Left colon (tissue), 2 donors: ENCODE measurements at places on chromosomes 1 and 21. TPM values are rescaled to one million over a fixed set of nuclear protein-coding genes. Genes with fewer than 3 reads are reported as not detected.

GRCh38 chr1:187605736-187606135, 777.0 kb downstream of the PLA2G4A start:
- no peak for DNase-seq

PEAR1 gene
- total RNA-seq = 2.9 TPM

- no peak for DNase-seq
These were observed 51.8 kb downstream of the CD46 start for GRCh38 chr1:207803678-207804077.

MYBPH gene
- total RNA-seq = not detected

BCAN gene
- not detected for total RNA-seq

PLA2G4A gene
- total RNA-seq = 5.8 TPM

DNA sequence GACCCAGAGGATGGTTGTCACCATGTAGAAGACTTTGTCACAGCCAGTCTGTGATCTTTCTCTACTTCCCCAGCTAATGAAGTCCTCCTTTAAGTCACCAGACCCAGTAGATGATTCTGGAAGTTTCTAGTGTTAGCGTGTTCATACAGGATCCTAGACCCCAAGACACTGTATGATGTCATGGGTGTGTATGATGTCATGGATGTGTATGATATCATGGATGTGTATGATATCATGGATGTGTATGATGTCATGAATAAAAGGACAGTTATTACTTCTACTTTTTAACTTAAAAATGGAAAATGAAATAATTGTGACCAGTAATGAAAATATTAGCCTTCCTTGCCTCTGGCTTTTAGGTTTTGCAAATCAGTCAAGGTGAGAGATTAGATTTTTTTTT, 260.0 kb downstream of the FMN2 start:
- no peak for DNase-seq

PDE9A gene
- total RNA-seq = 117 TPM

OR2L2 gene
- total RNA-seq = 0.15 TPM

CFHR3 gene
- not detected for total RNA-seq

GRCh38 chr1:223091896-223092295, 51.2 kb downstream of the TLR5 start:
- DNase-seq = no peak

SYT11 gene
- total RNA-seq = 1.8 TPM

DNA sequence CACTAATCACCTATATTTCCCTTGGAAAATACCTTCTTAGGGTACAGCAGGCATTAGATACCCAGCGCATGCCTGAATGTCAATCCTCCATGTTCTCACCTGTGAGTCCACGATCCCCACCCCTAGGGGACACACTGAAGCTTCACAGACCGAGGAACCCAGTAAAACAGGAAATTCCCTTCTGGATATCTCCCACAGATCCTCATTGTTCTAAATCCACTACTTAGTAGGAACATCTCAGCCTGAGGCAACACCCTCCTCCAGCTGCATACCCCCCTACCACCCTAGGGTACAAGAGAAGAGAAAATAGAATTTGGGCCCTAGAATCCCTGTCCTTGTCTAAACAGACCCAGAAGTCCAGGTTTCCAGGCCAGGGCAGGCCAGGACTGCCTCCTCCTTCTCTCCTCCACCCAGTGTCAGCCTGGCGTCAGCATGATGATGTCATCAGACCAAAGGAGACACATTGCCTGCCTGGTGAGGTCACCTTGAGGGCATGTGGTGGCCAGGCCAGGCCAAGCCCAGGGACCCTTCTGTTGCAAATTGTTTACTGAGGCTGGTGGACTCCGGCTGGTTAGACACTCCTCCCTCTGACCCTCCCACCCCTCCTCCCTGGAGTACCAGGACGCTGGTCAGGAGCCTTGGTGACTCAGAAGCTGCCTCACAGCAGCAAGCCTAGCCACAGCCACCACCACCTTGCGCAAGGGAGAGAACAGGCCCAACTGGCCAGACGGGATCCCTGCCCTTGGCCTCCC, 6.2 kb downstream of the NECTIN4 start:
- peak; percentile 67 for DNase-seq

- no peak for DNase-seq
These were observed 4.6 kb downstream of the PGLYRP4 start for GRCh38 chr1:153343811-153344717.

- no peak for DNase-seq
These were observed 107.9 kb upstream of the PALMD start for GRCh38 chr1:99537886-99538617.

- DNase-seq = no peak
These were observed 58.0 kb downstream of the MEGF6 start for GRCh38 chr1:3553166-3553939.

CHAF1B gene
- 1.4 TPM for total RNA-seq

DNA sequence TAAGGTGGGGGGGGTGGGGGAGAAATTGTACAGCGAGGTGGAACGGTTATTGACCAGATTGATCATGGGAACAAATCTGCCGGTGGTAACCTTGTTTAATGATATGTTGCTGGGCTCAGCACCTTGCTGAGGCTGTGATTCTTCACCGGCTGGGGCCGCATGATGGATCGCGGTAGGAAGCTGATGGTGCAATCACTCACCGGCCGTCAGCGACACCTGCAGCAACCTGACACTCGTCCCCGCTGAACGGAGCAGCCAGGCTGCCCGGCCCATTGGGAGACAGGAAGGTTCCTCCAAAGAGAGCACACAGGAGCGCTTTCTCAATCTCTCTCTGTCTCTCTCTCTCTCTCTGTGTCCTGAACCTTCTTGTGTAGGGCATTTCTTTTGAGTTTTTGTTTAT, 128.5 kb upstream of the RRP15 start:
- DNase-seq = no peak

DNA sequence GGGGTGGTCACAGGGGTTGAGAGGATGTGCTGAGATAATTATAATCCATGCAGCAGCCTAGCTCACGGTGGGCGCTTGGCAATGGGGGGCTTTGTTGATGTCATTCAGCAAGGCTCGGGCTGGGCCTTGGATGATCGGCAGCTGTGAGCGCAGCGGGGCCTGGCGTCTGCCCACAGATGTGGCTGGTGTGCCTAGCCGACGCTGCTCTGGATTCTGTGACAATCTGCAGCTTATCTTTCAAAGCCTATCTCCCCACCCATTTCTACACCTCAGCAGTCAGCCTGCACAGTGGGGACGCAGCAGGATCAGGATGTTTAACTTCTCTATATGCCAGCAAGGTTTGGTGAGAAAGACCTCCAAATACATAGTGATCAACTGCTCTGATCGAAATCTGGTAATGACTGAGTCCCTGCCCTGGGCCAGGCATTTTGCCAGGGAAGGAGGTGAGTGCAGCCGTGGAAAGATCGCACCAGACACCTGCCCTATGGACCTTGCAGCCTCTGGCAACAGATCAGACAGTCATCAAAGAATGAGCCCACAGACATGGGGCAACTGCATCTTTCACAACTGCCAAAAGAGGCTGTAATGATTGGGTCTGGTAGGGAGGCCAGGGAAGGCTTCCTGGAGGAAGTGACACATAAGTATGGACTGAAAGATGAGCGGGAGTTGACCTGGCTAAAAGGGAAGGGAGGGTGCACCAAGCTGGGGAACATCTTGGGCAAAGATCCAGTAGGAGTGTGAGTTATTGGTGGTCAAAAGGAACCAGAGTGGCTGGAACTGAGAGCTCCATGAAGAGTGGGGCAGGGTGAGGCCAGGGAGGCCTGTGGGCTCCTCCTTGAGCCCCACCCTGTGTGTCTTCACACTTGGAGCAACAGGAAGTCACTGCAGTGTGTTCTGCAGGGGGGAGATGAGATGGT, 35.3 kb downstream of the EPHB2 start:
- DNase-seq = peak; percentile 78

DNA sequence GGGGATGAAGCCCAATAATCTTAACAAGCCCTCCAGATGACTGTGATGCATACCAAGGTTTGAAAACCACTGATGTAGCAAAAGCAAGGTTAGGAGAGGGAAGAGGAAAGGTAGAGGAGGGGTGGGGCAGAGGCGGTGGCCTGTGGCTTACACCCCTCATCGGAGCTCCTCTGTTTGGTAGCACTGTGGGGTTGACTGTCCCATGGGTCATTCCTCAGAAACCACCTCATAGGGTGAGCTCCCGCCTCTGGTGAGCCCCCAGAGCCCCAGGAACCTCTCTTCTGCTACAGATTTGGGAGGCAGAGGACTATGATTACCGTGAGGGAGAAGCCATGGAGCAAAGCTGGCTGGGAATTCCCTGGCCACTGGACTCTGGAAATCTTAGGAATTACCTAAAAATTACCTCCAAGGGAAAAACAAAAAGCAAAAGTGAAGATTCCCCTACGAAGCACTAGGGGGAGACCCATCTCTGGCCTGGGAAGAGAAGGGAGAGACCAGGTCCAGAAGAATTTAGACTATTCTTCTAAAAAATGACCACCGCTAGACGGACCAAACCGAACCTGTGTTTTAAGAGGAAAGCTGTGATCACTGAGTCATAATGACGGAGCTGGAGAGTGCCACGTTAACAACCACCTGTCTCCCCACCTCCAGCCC, 1.5 kb upstream of the RASSF5 start:
- no peak for DNase-seq

GRCh38 chr1:8631163-8631562, 186.3 kb downstream of the RERE start:
- no peak for DNase-seq

GRCh38 chr21:38929142-38929541, 123.4 kb downstream of the ETS2 start:
- no peak for DNase-seq

- peak; percentile 58 for DNase-seq
These were observed 3.9 kb upstream of the CD58 start for GRCh38 chr1:116574581-116575291.

GALNT2 gene
- total RNA-seq = 56.8 TPM
